ENCODE measurements at places on chromosomes 5 and 9.

DNA sequence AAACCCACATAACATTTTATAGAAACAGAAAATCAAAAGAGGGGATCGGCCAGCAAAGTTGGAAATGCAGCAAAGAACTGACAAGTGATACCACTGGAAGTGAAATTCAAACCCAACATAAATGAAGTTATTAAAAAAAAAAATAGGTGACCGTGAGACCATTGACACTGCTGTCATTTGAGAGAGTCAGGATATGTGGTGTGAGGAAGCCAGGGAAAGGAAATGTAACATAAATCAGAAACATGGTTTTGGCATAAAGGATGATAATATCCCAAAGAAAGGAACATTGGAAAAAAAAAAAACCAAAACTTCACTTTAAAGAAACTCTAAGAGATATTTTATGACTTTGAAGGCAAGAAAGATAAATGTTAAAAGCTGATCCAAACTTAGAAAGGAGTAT, 312.4 kb upstream of the PIK3R1 start:
- DNase-seq: no peak

DNA sequence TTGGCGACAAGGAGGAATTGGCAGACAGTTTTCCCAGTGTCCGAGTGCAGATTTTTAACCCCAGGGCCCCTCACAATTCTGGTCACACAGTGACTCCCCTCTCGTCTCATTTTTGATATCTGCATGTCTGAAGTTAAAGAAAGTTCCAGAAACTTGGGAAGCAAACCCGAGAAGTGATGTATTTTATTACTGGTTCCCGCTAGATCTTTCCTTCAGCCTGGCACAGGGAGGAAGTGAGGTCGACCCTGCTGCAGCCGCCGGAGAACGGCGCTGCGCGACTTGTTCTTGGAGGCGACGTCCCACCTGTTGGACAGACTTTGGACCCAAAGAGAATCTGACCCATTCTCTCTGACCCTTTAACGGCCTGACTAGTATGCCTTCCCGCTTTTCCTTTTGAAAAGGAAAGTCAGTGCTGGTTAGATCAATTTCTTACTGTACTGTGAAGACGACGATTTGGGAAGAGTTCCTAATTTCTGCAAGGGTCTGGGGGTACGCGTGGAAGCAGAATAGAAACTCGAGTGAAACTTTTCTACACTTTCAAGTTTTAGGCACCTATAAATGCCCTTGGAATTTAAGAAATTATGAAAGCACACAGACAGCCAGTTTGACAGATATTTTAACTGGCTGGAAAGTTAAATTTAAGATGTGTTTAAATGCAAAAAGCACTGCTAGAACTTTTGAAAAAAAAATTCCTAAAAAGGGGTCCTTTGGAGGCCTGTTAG, 744 bp downstream of the OTULIN start:
- DNase-seq: no peak

- no peak for DNase-seq
Measured at GRCh38 chr5:132467287-132467984, 23.1 kb downstream of the IRF1 start.

GRCh38 chr9:106503759-106504158, 359.2 kb upstream of the ZNF462 start:
- DNase-seq: no peak

DNA sequence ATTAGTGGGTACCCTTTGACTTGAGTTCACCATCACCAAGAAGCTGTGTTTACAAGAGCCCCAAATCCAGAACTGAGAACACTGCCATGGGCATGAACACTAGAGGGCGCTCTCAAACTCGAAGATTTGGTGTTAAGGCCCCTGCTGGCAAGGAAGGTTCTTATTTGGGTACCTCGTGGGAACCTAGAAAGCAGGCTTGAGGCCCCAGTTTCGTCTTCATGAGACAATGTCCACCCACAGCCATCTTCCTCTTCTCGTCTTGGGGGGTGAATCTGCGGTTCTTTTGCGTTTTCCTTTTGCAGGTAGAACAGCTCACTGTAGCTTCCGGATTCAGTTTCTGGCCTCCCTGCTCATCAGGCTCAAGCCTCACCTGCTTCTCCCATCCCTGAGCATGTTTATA, 184.0 kb downstream of the SEMA5A start:
- peak; percentile 17 for DNase-seq

DNA sequence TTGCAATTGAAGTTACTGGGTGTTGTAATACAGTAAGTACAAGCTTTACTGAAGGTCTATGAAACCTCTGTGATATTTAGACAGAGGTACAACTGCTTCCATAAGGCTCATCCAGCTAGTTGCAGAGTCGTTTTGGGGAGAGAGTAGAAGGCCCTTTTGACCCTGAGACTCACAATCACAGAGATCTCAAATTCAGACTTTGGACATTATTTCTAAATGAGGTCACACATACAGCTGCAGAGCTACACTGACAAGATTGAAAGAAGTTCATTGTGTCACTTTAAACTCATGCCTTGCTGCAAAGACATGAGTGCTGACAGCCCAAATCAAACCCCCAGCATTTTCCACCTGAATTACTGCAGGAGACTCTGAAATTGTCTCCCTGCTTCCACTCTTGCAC, 205.9 kb upstream of the TMEM161B start:
- no peak for DNase-seq

GRCh38 chr9:4828761-4829160, 36.0 kb downstream of the RCL1 start:
- no peak for DNase-seq

DNA sequence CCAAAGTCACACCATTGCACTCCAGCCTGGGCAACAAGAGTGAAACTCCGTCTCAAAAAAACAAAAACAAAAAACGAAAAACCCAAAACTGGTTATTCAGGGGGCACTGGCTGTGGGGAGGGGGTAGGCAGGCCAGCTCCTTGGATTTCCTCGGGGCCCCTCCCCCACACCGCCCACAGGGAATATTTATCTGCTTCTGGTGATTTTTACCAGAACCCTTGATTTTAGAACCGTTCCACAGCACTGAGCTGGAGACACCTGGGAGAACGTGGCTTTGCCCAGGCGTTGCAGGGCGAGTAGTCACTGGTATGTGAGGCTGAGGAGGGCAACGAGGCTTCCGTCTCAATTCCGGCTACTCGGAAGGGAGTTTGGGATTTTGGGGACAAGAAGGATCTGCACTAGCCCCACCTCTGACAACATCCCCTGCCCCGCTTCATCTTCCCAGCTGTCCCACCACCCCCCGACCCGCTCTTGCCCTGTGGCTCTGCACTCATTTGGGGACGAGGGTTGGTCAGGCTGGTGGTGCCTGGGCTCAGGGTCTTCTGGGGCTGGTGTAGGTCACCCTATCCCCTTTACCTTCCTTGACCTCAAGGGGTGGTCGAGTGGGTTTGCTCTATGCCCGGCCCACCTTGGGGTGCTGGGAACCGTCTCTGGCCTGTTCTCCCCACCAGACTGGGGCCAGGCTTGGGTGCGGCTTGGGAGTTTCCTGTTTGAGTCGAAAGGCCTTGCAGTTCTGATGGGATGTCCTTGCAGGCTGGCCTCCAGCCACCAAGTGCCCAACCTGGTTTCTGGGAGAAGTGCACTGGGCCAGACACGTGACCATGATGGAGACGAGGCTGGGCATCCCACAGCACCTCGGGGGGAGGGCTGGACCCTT, 3.5 kb downstream of the AHRR start:
- no peak for DNase-seq

DNA sequence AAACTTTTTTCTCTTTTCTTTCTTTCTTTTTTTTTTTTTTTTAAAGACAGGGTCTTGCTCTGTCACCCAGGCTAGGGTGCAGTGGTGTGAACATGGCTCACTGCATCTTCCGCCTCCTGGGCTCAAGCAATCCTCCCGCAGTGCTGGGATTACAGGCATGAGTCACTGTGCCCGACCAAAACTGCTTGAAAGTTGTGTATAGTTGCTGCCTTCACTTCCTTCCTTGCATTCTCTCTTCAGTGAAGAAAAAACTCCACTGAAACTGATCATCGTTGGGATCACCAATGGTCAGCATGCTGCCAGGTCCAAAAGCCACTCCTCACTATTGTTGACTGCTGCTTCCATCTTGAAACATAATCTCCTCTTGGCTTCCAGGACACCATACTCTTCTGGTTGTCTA, 66.6 kb upstream of the CTNNA1 start:
- no peak for DNase-seq

- no peak for DNase-seq
Measured at GRCh38 chr9:121852651-121853616, 201.5 kb downstream of the DAB2IP start.

DNA sequence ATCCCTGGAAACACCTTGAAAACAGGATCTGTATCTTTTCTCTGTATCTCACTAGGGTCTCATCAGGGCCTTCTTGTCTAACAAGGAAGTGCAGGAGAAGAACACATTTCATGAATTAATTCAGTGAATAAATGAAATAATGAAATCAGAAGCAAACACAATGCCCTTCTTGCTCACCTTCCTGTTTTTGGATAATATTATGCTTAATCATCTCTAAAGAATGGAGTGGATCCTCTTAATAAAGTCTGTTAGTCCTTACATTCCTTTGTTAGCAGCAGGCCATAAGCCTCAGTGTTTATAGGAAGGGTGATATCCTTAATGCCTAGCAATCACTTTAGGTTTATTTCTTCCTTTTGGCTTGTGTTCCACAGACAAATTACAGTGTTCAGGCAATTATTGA, 837.1 kb upstream of the SEMA6A start:
- DNase-seq: no peak

DNA sequence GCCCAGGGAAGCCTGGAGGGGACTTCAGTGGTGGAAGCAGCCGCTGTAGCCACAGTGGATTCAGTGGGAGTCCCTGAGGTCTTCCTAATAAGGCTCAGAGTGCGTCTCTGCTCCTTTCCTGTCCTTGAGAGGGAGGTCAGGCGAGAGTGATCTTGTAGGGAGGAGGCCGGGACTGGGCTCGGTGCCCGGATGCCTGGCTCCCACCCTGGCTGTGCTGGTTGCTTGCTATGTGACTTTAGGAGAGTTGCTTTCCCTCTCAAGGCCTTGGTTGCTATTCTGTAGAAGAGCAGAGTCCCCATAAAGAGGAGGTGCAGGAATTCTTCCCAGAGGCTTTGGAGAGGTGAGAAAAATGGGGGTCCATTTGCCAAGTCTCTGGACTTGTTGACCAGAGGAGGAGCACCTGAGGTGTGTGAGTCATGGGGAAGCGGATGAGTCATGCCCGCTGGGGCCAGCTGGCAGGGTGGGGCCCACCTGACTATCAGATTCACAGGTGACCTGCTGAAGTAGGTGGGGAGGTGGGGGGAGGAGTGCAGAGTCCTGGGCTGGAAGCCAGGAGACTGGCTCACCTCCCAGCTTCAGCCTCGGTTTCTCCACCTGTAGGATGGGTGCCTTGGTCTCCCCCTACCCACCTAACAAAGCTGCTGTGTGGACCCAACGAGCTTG, 13.8 kb downstream of the GSN start:
- no peak for DNase-seq

- no peak for DNase-seq
Measured at GRCh38 chr5:159332800-159333544, 2.7 kb upstream of the IL12B start.

- DNase-seq: no peak
Measured at GRCh38 chr9:128689293-128689774, 312 bp downstream of the SET start.

GRCh38 chr9:125694478-125694877, 12.5 kb downstream of the MAPKAP1 start:
- DNase-seq: no peak

DNA sequence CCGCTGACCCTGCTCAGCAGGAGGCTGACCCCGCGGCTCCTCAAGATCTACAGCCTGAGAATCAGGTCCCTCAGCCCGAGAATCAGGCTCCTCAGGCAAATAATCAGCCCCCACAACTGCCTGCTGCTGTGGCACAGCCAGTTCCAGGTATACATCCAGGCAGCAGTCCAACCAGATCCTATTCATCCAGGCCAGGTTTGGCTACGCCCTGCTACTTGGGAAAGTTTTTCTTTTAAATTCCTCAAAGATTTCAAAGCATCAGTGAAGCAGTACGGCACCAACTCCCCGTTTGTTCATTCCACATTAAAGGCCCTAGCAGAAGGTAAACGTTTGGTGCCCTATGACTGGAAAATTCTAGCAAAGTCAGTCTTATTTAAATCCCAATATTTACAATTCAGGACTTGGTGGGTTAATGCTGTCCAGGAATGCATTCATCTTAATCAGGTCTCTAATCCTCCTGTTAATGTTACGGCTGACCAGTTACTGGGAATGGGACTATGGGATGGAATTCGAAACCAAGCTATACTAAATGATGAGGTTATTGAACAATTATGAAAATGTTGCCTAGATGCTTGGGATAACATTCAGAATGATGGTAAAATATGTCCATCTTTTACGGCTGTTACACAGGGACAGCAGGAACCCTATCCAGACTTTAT, 102.3 kb downstream of the SYK start:
- no peak for DNase-seq

GRCh38 chr5:109656829-109657228, 32.9 kb upstream of the MAN2A1 start:
- DNase-seq: peak; percentile 16

DNA sequence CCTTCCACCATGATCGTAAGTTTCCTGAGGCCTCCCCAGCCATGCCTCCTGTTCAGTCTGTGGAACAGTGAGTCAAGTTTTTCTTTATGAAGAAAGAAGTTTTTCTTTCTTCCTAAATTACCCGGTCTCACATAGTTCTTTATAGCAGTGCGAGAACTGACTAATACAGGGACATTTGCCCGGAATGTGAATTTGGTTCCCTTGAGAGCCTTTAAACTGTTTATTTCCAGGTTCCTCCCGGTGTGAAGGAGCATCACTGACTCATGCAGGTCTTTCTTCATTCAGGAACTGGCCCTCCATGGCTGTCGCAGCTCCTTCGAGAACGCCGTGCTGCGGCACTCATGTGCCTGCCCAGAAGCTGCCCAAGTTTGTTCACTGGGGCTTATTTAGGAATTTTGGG, 87.7 kb downstream of the PTCH1 start:
- no peak for DNase-seq

DNA sequence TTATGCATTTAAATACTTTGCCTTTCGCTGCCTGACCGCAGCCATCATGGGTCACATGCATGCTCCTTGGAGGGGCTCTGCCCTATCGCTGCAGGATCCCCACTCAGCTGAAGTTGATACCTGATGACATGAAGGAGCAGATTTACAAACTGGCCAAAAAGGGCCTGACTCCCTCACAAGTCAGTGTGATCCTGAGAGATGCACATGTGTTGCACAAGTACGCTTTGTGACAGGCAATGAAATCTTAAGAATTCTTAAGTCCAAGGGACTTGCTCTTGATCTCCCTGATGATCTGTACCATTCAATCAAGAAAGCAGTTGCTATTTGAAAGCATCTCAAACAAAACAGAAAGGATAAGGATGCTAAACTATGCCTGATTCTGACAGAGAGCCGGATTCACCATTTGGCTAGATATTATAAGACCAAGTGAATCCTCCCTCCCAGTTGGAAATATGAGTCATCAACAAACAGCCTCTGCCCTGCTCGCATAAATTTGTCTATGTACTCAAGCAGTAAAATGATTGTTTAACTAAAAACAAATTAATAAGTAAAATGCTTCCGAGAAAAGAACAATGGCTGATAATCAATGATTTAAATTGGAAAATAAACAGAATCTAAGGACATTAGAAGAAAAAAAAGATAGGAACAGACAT, 41.6 kb upstream of the PPP2CA start:
- DNase-seq: no peak
